DND-41 (cell line): ENCODE measurements at places on chromosomes 5 and 9.

- no peak for DNase-seq
Measured at GRCh38 chr9:103991698-103992097, 102.4 kb upstream of the SMC2 start.

GRCh38 chr5:149999866-150000255 is 593 bp downstream of the TIGD6 start:
- DNase-seq = no peak

DNA sequence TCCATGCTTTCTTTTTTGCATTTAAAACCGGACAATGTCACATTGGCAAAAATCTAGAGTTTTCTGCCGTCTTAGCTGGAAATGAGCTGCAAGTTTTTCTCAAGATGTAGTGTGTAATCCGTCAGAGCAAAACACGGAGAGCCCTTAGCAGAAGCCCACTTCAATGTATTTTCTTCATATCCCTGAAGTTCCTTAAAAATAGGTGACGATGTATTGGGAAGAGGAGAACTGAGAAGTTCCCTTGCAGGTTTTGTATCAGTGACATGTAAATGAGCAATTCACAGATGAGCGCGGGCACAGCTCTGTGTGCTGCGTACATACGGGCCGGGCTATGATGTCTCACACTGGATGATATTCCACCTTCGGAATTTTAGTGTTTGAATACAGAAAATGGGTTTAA is 14.8 kb upstream of the CLPTM1L start:
- no peak for DNase-seq

GRCh38 chr9:121721058-121721350 is 69.6 kb downstream of the DAB2IP start:
- no peak for DNase-seq

- DNase-seq = no peak
Measured at GRCh38 chr9:127295005-127295404, 30.4 kb downstream of the GARNL3 start.

GRCh38 chr5:170491479-170491878 is 12.3 kb upstream of the KCNIP1 start:
- no peak for DNase-seq

DNA sequence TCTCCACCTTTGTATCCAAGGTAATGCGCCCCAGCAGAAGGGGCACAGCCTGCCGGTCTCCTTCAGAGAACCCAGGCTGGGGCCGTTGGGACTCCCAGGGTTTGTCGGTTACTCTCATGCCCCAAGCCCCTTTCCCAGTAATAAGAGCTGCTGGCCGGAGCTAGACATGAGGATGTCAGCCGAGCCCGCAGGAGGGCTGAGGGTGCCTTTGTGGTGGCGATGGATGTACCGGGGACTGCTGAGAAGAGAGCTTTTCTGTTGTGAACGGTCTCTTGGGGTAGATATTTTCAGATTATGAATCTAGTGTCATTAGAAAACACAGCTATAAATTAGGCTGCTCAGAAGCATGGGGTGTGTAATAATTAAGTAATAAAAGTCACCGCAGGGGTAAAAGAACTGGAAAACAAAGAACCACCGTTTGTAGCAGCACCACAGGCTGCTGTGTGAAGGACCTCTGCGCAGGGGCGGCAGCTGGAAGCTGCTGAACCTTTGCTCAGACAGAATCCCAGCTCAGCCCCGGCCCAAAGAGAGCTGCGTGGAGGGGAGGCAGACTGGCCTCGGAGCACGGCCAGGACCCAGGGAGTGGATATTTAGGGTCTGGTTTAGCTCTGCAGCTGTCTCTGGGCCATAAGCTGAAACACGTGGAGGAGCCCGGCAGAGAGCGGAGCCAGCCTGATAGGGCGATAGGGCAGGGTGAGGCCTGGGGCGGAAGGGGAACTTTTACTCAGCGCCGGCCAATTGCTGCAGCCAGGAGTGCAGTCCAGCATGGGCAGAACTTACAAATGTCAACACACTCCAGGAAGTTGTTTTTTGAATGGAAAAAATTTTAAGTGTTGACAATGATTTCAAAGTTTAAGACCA is 50.5 kb upstream of the BARHL1 start:
- DNase-seq = no peak

DNA sequence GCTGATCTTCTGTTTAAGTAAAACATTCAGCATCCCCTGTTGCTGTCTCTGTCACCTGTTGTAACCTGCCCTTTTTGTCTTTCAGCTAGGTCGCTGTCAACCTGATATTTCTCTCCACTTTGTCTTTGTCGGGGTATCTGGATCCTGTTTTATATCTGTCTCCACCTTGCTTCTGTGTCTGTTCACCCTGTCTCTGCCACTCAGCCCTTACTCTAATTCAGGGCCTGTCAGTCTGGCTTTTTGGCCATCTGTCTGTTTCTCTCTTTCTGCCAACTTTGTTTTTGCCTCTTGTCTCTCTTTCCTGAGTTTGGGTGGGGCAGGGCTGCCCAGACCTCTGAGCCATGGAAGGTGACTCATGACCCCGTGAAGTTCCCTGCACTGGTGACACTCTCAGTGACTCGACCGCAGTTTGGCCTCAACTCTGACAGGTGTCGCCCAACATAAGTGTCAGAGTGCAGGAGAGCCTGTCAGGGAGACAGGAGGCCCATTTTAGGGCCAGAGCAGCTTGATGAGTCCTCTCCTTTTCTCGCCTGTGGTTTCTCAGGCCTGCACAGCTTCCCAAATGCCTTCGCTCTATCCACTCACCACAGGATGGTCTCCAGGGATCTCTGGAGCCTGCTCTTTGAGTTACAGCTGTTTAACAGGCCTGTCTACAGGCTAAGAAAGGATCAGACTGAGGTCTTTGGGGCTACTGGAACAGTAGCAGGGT is 868 bp downstream of the ZBTB43 start:
- peak; percentile 51 for DNase-seq

- DNase-seq = no peak
Measured at GRCh38 chr5:102713682-102714231, 41.3 kb upstream of the PAM start.

DNA sequence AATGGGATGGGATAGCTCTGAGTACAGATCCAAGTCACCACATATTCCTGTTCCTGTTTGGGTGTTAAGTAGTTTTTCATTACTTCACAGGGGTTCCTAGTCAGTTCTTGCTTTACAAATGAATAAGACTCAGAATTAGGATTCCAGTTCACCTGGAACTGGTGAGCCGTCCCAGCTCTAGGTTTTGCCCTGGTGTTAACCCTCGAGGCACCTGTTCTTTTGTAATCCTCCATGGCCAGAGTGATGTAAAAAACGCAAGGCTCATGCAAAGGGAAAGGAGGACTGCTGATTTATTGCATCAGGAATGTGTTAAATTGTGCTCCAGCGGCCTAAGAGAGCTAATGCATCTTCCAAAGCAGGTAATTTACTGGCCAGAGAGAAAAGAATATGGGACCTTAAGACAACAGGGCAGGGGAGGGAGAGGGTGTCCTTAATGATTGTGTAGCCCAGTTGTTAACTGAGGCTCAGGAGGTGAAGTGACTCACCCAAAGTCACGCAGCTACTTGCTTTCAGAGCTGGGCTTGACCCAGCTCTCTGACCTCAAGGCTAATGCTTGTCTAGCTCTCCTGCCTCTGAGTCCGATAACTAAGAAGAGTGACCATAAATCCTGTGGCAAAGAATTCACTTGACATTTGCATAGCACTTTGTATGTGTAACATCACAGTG is 70.5 kb downstream of the DMRT2 start:
- no peak for DNase-seq

DNA sequence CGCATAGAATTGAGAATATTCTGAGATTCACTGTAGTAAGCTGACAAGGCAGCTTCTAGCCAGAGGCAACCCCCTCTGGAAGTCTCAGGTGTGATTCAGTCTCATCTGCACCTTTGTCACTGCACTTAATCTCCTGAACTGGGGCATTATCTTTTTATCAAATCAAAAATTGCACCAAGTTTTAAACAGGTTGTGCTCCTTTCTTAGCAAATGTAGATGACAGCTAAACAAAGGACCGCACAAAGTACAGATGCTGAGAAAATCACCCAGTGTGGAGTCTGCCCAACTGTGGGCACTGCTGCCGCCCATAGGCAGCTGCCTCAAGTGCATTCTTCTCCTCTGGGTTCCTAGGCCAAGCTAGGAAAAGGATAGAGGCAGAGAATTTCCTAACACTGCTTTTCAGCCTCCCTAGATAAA is 51.1 kb downstream of the STARD4 start:
- no peak for DNase-seq

GRCh38 chr5:71631070-71631469 is 43.9 kb downstream of the MCCC2 start:
- no peak for DNase-seq

DNA sequence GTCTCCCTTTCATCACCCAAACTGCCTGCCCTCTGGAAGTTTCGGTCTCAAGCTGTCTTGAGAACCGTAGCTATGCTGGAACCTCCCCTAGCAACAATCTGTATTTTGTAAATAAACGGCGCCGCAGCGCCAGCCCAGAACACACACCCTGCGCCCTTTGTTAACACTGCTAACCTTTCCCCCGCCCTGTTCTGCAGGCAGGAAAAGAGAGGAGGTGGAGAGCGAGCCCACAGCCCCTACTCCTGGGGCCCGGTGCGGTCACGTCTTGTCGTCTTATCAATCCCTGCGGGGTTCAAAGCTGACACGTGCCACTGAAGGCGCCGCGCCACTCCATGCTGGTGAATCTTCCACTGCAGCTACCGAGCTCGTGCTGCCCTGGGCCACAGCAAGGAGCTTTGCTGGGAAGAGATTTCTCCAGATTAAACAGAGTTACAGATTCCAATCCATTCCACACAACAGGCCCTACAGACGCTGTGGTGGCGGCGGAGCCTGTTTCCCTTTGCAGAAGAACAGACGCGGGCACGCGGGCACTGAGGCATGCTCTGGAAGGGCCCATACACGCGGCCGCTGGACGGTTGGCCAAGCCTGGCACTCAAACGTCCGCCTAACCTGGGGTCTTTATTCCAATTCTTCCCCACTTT is 25.3 kb downstream of the ZDHHC11B start:
- peak; percentile 20 for DNase-seq

DNA sequence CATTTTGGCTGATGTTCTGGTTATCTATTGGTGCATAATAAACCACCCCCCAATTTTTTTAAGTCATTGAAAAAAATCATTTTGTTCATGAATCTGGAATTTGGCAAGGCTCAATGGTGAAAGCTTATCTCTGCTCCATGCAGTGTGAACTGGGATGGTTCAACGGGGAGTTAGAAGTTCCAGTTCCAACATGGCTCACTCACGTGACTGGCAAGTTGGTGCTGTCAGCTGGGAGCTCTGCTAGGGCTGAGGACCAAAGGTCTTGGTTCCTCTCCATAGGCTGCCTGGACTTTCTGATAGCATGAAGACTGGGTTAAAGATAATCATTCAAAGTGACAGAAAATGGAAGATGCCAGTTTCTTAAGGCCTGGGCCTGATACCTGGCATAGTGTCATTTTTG is 3.1 kb upstream of the SPATA24 start:
- DNase-seq = no peak

- no peak for DNase-seq
Measured at GRCh38 chr9:112341730-112342129, 8.3 kb upstream of the PTBP3 start.

DNA sequence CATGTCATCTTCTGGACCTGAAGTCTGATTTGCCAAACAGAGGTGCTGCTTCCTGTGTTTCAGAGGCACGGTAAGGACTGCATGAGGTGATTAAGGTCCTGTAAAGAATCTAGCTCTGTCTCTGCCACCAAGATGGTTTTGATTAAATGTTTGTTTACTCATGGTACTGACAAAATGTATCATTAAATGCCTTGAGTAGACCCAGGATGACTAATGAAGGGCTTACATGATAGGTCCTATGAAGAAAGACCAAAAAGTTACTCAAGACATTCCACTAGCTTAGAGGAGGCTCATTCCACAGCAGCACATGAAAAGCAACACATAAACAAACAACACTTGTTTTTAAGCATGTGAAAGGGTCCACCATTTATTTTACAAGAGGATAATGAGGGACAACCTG is 100.9 kb downstream of the BOD1 start:
- no peak for DNase-seq

DNA sequence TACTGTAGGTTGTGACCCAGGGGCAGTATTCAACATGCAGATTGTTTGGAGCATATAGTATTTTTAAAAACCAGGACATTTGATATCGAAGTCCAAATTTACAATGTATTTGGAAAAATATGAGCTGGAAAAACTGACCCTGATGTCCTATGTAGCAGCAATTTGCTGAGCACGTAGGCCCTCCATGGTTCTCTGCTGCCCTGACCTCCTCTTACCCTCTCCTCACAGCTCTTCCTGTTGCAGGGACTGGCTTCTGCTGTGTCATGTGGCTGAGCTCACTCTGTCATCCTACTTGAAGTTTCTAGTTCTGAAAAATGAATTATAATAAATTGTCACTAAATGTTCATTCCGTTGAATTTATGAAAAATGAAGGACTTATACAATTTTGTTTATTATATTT is 4.1 kb upstream of the ASPN start:
- no peak for DNase-seq

DNA sequence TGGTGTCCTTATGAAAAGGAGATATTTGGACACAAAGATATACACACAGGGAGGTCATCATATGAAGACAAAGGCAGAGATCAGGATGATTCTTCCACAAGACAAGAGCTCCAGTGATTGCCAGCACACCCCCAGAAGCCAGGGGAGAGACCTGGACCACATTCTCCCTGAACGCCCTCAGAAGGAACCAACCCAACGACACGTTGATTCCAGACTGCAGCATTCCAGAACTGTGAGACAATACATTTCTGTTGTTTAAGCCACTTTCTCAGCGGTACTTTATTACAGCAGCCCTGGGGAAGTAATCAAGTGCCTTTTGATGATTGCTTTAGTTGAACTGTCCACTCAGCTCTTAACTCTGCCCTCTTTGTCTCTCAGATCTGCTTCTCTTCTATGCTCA is 285.5 kb upstream of the SMARCA2 start:
- no peak for DNase-seq
